IMR-90 (cell line): ENCODE measurements at places on chromosomes 2 and 18. TPM values are rescaled to one million over a fixed set of nuclear protein-coding genes. Genes with fewer than 3 reads are reported as not detected.

The DARS1 gene
- 43.5 and 56.5 TPM in 2 replicates for polyA plus RNA-seq

The RPRM gene
- not detected in 2 replicates for polyA plus RNA-seq

The CCDC68 gene
- polyA plus RNA-seq: 0.46 and 0.55 TPM in 2 replicates

The SIGLEC15 gene
- 1.8 and 2.2 TPM in 2 replicates for polyA plus RNA-seq

GRCh38 chr2:31467426-31467825, 52.9 kb upstream of the XDH start:
- H3K4me3 ChIP-seq: no peak overlapping the region
- no peaks in the 10 kb centered on the region for H3K36me3 ChIP-seq
- no peak for DNase-seq

- H3K27me3 ChIP-seq: peaks cover 48% of the 10 kb centered on the region
- no peak overlapping the region for H3K27ac ChIP-seq
- no peak overlapping the region for H3K4me3 ChIP-seq
- H3K4me1 ChIP-seq: no peaks in the 10 kb centered on the region
Measured at GRCh38 chr2:45074713-45075112, 65.5 kb upstream of the SIX2 start.

GRCh38 chr2:75053484-75054112, 95.2 kb downstream of the POLE4 start:
- H3K4me3 ChIP-seq: no peak overlapping the region
- H3K4me1 ChIP-seq: peaks cover 3% of the 10 kb centered on the region; the same call in 1 of the 2 replicates
- peak; percentile 16 for DNase-seq
- H3K27me3 ChIP-seq: no peaks in the 10 kb centered on the region
- H3K36me3 ChIP-seq: no peaks in the 10 kb centered on the region

DNA sequence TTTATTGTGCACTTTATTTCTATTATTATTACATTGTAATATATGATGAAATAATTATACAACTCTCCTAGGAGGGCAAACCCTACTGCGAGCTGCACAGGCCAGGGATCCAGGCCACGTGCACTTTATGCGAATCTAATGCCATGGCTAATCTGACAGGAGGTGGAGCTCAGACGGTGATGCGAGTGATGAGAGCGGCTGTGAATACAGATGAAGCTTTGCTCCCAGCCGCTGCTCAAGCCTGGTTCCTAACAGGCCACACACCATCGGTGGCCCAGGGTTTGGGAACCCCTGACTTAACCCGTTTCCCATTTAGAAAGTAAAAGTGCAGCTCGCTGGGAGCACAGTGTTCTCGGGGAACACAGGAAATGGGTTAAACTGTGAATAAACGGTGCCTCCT, 40.8 kb upstream of the RAB6D start:
- no peak overlapping the region for H3K27ac ChIP-seq
- H3K36me3 ChIP-seq: no peaks in the 10 kb centered on the region
- H3K4me1 ChIP-seq: no peaks in the 10 kb centered on the region
- DNase-seq: no peak
